HAP-1 (cell line): ENCODE measurements at places on chromosomes 1 and 21.

GRCh38 chr1:119651641-119652040 is 3.6 kb upstream of the ZNF697 start:
- DNase-seq = no peak

- DNase-seq = peak; percentile 72
These were observed 747 bp upstream of the ENAH start for GRCh38 chr1:225653463-225654276.

DNA sequence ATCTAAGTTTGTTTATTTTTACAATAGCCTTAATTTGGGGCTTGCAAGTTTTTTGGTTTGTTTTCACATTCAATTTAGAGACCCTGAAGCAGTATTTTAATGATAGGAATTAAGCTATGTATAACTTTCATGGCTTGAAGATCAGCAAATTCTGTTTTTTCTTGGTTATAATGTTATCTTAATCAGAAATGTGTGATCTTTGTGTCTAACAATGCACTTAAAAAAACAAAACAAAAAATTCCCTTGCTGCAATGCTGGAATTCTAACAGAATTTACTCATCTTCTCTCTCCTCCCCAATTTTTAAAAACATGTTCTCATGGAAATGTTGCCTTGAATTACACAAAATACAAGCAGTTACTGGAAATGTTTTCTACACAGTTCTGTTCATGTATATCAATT is 113.1 kb downstream of the OLFML2B start:
- no peak for DNase-seq

- DNase-seq = peak; percentile 68
These were observed 52.0 kb downstream of the OLIG1 start for GRCh38 chr21:33121715-33122475.

- no peak for DNase-seq
These were observed 30.8 kb downstream of the TFAP2E start for GRCh38 chr1:35603941-35604340.

DNA sequence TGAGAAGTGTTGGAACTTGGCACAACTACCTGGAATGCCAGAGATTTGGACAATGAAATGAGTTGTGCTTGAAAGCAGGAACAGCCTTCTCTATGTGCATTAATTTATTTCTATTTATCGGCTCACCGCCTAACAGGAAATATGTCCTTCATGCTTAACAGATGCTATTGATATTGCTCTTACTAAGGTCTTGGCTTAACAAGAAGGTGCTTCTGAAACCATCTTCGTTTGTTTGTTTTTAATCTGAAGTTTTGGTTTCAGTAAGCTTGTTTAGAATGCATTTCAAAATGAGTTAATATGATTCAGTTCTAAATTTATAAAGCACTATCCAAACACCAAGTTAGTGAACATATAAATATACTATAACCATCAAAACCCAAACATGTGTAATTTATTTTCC is 898.3 kb upstream of the B3GALT2 start:
- DNase-seq = no peak
